ENCODE measurements at places on chromosomes 5 and 9. TPM values are rescaled to one million over a fixed set of nuclear protein-coding genes. Genes with fewer than 3 reads are reported as not detected.

Gene IFNK
- total RNA-seq = not detected

Gene C5orf58
- not detected for total RNA-seq

Gene SPINK4
- not detected for total RNA-seq

Gene CREBRF
- 5.2 TPM for total RNA-seq

DNA sequence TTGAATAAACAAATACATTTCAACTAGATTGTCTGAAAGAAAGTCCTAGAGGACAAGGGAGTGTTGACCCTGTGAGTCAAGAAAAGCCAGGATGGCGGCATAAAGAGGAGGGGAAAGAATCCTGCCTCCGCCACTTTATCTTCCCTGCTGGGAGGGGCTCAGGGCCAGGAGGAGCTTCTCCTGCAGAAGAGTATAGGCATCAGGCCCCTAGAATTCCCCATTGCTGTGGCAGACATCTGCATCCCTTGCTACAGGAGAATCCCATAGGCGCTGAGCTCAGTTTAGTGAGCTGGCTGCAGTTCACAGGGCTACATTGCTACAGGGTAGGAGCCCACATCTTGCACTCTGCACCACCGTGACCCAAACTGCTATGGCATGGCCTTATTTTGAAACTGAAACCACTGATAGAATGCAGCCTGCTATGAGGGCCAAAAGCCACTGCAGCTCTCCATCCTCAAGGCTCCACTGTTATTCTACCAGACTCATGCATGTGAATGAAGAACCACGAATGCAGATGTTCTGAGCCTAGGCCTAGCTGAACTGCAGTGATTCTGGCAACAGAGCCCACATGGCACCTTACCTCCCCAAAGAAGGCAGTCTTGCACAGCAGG is 941.4 kb upstream of the CTNND2 start:
- no peak for DNase-seq

DNA sequence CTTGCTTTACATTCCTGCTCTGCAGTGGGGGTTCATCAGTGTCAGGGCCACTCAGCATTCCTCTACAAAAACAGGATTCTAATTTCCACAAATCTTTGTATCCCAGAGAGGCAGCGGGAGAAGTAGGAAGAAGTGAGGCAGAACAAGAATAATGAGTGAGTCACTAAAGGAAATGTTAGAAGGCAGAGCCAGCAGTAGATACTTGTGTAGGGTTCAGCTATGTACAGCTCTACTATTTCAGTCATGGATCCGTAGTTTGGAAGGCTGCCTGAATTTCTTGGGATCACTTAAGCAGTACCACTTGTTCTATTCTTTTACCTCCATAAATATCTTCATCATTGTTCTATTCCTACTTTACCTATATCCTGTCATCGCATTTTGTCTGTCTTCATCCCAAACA is 246.3 kb upstream of the TLE4 start:
- DNase-seq = no peak

DNA sequence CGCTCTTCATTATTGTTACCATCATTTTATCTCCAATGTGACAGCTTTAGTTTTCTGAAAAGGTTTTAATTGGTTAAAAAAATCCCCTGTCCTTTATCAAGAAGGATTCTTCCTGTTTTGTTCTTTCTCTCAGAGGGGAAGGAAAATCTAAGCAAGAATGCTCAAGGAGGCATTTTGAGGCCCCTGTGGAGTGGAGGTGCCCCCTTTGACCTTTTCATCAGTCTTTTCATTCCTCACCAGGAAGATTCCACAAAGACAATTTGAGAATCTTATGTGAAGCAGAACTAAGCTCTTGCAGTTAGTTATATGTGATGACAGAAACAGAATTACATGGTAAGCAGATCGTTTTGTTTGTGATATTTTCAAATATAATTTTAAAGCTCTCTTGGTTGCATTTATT is 489.6 kb downstream of the MAN2A1 start:
- no peak for DNase-seq

DNA sequence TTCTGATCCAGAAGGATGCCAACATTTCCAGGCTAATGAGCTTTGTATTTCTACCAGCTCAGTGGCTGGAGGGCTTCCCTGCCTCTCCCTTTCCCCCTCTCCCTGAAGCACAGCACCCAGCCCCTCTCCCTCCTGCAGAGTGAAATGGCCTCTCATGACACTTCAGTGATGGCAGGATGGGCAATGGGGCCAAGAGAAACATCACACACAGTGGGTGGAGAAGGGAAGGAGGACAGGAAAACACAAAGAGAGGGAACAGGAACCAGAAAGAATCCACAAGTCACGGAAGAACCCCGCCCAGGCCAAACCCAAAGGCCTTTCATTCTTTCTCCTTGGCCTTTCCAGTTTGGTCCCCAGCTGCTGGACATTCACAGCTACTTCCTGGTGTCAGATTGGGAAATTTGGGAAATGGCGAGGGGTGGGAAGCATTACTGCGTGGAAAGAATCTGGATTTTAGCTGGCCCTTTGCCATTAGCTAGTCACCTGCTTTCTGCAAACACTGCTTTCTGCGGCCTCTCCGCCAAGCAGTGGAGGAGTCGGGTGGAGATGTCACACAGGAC is 82.6 kb downstream of the GLDC start:
- DNase-seq = no peak

GRCh38 chr9:133602277-133602676 is 6.9 kb downstream of the FAM163B start:
- DNase-seq = no peak

Measured in neural crest cell (in vitro differentiated cells).